Myocyte (in vitro differentiated cells): ENCODE measurements at places on chromosomes 2 and 18.

DNA sequence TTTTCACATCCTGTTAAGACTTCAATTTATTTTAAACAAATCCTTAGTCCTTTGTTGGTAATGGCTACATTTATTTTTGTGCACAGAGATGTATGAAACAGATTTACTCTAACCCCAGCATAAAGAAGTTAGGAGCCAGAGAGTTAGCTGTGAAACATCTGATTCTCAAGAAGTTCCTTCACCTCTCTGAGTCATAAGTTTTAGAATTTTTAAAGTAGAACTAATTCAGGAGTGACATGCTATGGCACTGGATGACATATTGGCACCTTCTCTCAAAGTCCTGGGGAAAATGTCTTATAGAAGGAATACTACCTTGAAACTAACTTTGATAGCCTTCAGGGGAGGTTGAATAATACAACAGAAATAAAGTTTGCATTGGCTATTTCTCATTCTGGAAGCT lies 6.4 kb upstream of the DSG2 start:
- DNase-seq: no peak

GRCh38 chr2:197559681-197560080 lies 43.8 kb downstream of the MOB4 start:
- DNase-seq: no peak

DNA sequence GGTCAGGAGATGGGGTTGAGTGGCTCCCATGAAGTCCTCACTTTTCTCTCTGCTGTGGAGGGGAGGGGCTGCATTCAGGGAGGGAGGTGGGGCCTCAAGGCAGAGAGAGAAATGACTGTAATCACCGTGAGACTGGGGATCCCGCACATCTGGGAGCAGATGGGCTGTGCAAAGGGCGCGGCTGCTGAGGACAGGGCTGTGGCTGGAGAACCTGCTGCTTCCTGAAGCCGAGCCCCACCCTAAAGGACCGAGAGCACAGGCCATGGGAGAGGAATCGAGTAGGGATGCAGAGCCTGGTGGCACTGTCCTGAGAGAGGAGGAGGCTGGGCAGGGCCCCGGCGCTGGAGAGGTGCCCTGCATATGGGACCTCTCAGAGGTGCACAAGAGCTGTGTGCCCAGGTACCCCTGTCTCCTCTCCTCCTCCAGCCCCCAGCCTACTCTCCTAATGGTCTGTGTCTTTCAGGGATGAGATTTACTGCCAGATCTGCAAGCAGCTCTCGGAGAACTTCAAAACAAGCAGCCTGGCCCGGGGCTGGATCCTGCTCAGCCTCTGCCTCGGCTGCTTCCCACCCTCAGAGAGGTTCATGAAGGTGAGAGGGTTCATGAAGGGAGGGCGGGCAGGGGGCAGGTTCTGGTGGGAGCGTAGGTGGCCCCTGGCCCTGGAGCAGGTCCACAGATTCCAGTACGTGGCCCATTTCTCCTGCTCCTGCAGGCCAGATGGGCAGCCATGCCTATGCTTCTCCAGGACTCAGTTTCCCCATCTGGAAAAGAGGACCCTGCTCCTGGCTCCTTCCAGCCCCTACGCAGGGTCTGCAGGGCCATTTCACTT lies 25.9 kb upstream of the GPR17 start:
- no peak for DNase-seq

DNA sequence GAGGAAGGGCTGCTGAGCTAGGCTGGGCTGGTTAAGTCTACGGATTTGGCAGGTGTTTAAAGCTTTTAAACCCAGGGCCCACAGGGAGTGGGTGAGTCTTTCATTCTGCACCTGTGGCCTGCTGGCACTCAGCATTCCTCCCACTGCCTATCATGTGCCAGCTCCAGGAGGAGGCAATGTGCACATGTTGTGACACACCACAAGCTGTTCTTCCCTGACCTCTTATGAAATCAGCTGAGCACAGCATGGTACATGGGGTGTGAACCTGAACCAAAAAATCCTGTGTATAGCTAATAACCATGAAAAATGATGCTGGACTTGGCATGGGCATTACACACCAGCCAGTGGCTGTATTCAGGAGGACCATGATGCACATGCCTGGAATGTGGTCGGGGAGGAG lies 297.9 kb upstream of the MMADHC start:
- peak; percentile 85 for DNase-seq

GRCh38 chr2:59413751-59414570 lies 1139.5 kb downstream of the BCL11A start:
- DNase-seq: no peak

DNA sequence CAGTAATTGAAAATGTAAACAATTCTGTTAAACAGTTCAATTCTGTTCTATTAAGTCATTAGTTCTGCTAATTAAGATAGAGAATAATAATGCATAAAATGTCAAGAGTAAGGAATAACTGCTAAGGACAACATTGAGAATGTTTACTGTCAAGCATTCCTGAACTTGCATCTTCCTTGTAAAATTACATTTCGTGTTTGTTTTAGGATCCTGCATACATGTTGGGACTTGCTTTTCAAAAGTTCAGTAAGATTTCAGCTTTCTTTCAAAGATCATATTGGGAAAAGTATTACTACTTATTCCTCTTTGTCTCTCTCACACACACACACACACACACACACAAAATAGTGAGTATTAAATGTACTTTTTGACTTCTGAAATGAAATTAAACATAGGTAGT lies 20.5 kb downstream of the DYNC1I2 start:
- DNase-seq: no peak

DNA sequence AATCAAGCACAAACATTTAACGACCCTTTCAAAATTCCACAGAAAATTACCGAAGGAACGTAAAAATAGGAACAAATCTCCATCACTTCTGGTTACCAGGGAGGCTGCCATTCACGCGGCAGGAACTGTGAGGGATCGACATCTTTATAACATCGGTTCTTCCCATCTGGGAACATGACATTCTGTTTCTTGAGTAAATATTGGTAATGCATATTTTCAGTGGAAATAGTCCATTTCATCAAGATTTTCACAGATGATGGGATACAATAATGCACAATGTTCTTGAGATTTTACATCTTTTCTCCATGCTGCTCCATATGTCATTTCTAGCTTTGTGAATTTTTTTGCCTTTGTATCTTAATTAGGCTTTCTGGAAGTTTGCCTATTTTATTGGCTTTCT lies 10.0 kb downstream of the ADD2 start:
- DNase-seq: no peak

DNA sequence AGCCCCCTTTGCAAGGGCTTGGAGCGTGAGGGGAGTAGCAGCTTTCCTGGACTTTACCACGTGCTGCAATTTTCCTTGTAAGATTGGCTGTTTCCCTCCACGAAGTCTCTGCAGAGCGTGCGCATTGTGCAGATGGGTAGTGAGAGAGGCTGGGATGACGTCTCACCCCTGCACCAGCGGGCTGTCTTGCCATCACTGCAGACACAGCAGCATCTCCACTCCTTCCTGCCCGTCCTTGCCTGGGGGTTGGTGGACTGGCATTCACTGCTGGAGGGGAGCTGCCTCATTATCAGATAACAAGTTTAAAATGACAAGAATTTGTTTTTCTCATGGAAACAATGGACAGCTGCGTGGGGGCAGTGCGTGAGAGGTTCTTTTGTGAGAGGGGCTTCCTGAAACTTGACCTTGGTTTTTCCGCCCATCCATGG lies 45.3 kb upstream of the HS6ST1 start:
- no peak for DNase-seq

GRCh38 chr18:8504880-8505435 lies 104.3 kb upstream of the RAB12 start:
- peak; percentile 15 for DNase-seq

- DNase-seq: no peak
These were observed 428.9 kb downstream of the MBD2 start for GRCh38 chr18:53795610-53796009.

DNA sequence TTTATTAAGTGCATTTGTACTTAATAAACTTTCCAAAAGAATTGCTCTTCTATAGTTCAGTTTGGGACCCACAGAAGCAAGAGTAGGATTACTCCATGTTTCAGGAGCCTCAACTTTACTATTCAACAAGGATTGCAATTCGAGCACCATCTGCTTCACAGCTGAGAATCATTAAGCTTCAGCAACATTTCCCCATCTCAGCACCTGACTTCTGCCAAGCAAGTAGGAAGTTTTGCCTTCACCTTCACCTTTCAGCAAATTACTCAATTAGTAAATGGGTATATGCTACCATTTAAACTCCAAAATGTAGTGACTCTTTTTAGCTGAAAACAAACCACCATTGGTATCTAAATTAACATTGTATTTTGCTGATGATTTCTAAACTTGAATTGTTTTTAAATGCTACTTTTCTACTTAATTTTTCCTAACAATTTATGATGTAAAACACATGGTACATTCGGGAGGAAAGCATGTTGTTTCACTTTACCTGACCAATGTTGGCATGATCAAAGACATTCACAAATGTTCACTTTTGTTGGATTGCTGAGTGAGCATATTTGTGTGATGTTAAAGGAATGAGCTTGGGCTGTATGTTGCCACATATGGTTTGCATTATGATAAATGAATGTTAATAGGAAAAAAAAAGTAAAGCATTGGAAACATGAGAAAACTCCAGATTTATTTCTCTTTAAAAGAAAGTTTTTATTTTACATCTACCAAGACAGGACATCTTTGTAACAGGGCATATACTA lies 159.2 kb downstream of the GULP1 start:
- no peak for DNase-seq

GRCh38 chr2:118584062-118584749 lies 263.2 kb downstream of the EN1 start:
- peak; percentile 22 for DNase-seq

DNA sequence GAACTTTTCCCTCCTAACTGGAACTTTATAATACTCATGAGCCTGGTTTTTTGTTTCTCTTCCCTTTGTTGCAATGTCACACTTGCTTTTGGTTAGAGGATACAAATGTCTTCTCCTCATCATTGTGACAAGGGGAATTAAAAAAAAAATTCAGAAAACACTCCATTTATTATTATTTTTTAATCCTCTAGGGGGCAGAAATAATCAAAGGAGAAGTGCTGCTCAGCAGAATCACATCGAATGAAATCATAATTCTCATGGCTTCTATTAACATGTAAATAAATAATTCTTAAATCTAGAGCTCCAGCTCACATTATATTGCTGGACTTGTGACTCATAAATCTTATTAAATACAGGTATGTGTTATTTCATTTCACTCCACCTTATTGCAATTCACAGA lies 273.8 kb downstream of the TRIB2 start:
- no peak for DNase-seq

GRCh38 chr2:75928093-75928492 lies 217.4 kb upstream of the GCFC2 start:
- DNase-seq: no peak

- DNase-seq: no peak
These were observed 248.5 kb upstream of the SESTD1 start for GRCh38 chr2:179513181-179513580.

GRCh38 chr18:32358075-32358474 lies 112.6 kb downstream of the GAREM1 start:
- DNase-seq: no peak

GRCh38 chr2:185278761-185279160 lies 459.8 kb upstream of the FSIP2 start:
- no peak for DNase-seq

DNA sequence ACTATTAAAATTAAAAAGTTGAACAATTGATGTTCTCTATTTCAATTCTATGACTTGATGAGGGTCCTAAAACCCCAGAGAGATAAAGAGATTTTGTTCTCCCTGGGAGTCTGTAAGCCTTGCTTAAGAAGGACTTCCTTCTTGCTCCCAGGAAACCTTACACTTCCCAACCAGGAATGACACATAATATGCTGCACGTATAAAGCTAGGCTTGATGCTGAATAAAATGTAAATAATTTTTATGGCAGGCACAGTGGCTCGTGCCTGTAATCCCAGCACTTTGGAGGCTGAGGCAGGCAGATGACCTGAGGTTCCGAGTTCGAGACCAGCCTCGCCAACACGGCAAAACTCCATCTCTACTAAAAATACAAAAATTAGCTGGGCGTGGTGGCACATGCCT lies 27.8 kb downstream of the SPIRE1 start:
- DNase-seq: no peak

GRCh38 chr2:161128885-161129284 lies 31.3 kb upstream of the TANK start:
- no peak for DNase-seq

- DNase-seq: no peak
These were observed 34.7 kb upstream of the RAPH1 start for GRCh38 chr2:203569677-203570316.

- no peak for DNase-seq
These were observed 55.7 kb downstream of the ACSL3 start for GRCh38 chr2:222916229-222917197.

DNA sequence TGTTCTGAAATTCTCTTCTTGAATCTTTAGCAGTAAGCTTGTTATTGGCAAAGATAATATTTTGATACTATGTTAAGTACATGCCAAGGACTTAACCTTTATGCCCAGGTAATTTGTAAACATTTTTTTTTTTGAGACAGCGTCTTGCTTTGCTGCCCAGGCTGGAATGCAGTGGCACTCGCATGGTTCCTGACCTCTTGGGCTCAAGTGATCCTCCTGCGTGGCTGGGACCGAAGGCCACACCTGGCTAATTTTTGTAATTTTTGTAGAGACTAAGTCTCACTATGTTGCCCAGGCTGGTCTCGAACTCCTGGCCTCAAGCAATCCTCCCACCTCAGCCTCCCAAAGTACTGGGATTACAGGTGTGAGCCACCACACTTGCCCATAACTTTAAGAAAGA lies 35.7 kb upstream of the ZCCHC2 start:
- DNase-seq: no peak

GRCh38 chr18:8828300-8828699 lies 122.9 kb downstream of the MTCL1 start:
- no peak for DNase-seq
